ENCODE measurements at places on chromosomes 6 and 20.

- DNase-seq = no peak
These were observed 25.5 kb upstream of the ADTRP start for GRCh38 chr6:11804135-11804534.

DNA sequence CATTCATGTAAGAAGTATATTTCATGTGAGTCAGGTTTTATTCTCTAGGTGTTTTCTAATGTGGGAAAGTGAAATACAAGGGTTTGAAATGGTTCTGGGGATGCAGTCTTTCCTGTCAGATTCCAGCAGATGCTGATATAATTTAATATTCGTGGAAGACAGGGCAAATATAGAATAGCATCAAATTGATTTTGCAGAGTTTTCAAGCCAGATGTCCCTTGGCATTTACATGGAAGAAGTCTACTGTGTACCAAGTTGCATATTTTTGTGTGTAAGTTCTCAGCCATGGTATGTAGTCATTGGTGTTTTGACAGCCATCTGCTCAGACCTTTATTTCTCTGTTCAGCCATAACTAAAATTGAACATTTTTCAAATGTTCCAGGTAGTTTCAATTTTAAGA is 143.7 kb downstream of the LAMA2 start:
- DNase-seq = no peak

DNA sequence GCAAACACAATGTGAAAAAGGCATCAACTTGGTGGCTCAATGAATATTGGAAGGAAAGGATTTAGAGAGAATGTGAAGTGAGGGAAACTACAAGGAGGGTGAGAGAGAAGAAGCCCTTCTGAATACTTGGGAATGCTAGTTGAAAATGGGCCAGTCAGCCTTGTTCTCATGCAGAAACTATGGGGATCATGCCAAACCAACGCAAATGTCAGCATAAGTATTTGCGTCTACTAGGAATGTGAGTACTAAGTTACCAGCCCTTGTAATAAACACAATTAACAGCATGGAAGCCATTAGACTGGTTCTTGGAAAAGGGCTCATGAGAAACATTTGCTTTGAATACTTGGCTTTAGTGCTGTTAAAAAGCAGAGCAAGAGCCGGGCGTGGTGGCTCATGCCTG is 54.9 kb upstream of the AIG1 start:
- peak; percentile 22 for DNase-seq

GRCh38 chr6:169811521-169812256 is 60.3 kb downstream of the ERMARD start:
- no peak for DNase-seq

- DNase-seq = no peak
These were observed 253.1 kb downstream of the SLC24A3 start for GRCh38 chr20:19465536-19465935.

DNA sequence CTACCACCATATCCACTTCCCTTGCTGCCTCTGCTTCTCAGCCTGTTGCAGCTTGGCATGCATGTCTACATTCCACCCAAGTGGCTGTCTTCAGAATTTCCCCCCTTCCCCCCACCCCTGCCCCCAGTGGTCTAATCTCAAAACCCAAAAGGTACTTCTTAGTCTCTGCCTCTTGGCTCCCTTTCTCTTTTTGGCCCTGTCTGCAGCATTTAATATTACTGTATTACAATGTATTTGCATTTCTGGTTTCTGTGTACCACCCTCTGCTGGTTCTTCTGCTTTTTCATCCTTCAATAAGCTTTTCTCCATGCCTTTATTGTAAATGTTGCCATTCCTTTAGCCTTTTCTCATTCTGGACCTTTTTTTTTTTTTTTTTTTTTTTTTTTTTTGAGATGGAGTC is 43.0 kb downstream of the RPRD1B start:
- DNase-seq = no peak

GRCh38 chr6:744666-745353 is 51.9 kb upstream of the EXOC2 start:
- no peak for DNase-seq

- DNase-seq = no peak
These were observed 30.5 kb upstream of the SASH1 start for GRCh38 chr6:148311966-148312669.

Measured in spinal cord (tissue), 10 donors.